ENCODE measurements at places on chromosomes 3 and 15.
A peak's percentile ranks its signal among the peaks of the same experiment; 100 is the strongest.

GRCh38 chr3:60759439-60759838 lies 491.8 kb downstream of the FHIT start:
- no peak for DNase-seq

DNA sequence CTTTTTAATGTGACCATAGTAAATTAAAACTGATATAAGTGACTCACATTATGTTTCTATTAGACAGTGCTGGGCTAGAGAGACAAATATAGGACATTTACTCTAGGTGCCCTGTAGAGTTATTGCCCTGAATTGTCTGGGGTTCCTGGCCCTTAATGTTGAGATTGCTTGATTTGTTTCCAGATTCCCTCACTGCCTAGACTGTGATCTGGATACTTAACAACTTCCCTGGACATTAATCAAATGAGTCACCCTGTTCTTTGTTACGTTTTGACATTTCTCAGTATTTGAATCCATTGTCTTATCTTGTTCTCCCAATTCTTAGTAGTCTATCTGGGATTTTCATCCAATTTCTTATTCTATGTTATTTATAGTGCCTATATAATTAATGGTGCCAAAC lies 65.8 kb downstream of the DTWD1 start:
- DNase-seq, result no peak

- no peak for DNase-seq
These were observed 204.3 kb downstream of the SOX2 start for GRCh38 chr3:181916013-181916412.

DNA sequence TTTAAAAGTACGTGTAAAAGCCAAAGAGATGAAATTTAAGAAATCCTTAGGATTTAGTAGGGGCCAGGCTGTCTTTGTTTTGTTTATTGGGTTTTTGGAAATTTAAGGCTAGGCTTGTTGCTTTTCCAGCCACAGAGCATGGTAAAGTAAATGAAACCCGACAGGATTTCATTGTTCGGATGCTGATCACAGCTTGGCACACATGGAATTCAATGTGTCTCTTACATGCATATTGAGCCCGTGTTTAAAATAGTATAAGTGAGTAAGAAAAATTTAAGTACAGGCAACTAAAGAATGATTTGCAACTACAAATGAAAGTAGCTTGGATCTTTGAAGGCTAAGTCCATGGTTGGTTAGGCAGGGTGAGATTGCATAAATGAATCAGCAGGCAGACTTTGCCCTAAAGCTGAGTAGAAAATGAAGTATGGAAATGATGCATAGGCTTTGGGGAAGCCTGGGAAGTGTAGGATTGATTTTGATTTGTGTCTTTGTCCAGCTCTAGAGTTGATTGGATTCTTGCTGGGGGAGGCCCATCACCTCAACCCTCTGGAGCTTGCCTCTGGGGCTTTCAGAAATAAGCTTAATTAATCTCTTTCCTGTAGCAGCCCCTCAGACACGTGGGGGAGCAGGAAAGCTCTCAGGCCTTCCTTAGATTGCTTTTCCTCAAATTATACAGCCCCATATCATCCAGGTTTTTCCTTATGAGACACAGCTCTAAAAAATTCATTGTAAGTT lies 68.2 kb upstream of the ADAMTSL3 start:
- no peak for DNase-seq

GRCh38 chr3:128544190-128544589 lies 51.2 kb upstream of the GATA2 start:
- no peak for DNase-seq

DNA sequence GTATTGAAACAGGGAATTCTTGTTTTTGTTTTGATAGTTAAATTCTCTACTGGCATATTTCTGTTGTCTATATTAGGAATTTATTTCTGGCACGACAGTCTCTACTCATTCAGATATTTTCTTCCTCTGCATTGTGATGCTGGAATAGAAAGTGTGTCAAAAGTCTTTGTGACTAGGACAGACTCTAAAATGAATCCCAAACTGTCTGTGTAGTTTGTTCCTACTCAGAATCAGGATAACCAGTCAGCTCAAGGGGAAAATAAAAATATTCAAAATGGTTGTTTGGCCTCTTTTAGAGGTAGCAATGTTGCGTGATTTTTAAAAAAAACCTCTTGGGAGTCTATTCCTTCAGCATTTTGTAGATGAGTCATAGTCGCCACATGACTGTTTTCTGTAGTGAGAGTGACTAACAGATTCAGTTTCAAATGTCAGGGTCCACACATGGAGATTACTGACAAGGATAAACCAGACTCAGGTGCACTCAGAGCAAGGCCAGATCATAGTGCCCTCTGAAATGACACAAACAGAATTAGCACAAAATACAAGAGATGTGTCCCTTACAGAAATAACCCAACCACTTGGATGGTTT lies 13.1 kb downstream of the SLC7A14 start:
- peak; percentile 32 for DNase-seq

DNA sequence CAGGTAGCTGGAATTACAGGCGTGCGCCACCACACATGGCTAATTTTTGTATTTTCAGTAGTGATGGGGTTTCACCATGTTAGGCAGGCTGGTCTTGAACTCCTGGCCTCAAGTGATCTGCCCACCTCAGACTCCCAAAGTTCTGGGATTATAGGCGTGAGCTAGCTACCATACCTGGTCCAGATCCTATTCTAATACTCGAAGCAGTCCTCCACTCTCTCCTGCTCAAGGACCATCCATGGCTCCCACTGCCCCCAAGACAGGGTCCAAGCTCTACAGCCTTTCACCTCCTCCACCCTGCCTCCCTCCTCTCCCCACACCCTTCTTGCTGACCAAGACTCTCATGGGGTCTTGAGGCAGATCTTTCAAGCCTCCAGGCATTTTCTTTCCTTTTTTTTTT lies 12.6 kb upstream of the GRIP2 start:
- no peak for DNase-seq

- no peak for DNase-seq
These were observed 231.9 kb upstream of the TBC1D5 start for GRCh38 chr3:17974206-17974841.

DNA sequence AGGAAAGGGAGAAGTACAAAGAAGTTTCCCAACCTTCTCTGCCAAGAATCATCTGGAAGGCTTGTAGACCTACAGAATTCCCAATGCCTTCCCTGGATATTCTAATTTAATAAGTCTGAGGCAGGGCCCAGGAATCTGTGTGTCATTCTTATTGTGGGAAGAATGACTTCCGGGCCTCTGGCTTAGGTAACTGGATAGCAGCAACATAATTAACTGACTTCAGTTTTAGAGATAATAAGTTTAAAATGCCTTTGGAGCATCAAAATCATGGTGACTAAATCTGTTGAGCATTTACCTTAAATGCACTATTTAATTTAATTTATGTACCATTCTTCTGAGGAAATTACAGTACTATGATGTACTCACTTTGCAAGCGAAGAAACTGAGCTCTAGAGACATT lies 44.3 kb upstream of the TM4SF1 start:
- no peak for DNase-seq

DNA sequence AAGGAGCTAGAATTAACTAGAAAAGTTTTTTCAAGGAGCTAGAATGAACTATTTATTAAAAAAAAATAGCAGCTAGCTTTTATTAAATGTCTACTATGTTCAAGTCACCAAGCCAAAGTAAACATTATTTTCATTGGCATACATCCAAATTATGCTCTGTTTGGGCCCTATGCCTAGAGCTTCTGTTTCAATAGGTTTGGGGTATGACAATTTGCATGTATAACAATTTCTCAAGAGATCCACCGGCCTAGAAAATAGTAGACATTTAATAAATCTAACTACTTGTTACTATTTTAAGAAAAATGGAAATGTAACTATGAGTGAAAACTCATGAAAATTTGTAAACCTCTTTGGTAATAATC lies 8.0 kb downstream of the GABRR3 start:
- DNase-seq, result no peak

GRCh38 chr15:78762985-78763795 lies 48.1 kb downstream of the ADAMTS7 start:
- no peak for DNase-seq

DNA sequence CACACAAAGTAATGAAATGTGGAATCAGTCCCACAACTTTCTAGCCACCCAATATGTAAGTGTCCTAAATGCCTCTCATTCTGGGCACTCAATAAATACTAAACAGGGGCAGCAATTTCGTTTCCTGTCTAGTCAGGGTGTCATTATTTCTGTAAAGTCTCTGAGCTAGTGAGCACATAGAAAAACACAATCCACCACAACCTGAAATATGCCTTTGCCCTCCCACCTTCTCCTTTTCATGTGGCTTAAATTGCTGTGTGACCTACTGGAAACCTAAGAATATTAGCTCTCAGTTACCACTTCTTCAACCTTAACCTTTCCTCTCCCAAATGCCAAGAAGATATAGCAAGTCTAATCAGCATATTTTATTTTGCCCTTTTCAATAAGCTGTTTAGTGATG lies 456.3 kb upstream of the KCNMB2 start:
- no peak for DNase-seq

DNA sequence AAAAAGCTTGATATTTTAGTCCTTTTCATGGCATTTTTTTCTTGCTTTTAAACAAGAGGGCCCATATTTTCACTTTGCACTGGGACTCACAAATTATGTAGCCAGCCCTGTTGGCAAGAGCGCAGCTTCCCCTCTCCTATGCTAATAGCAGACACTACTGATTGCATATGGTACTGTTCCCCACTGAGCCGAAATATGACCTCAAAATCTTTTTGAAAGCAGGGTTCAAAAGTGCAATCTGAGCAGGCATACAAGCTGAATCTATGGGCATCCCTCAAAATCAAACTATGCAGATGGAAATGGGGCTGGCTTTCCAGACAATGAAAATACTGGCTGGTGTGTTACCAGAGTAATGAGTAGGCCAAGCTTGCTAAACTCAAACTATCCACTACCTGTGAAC lies 225.2 kb upstream of the SETMAR start:
- no peak for DNase-seq

- no peak for DNase-seq
These were observed 4.8 kb downstream of the GNB4 start for GRCh38 chr3:179446501-179446900.

GRCh38 chr15:34147371-34148140 lies 45.7 kb downstream of the PGBD4 start:
- DNase-seq, result no peak

GRCh38 chr3:159126261-159127020 lies 324.6 kb downstream of the MFSD1 start:
- DNase-seq, result no peak

DNA sequence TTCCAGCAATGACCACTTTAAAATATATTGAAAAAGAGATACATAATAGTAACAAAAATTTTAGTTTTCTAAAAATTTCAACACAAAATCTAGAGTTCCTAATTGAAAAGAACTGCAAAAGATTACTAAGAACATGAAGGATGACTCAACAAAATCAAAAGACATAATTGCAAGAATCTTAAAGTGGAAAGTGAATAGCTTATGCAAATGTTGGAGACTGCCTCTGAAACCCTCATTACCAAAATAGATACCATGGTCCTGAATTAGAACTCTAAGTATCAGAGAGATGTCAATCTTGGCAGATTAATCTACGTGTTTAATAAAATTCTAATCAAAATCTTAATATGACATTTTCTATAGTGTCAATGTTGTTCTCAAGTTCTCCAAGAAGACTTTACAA lies 60.7 kb upstream of the SGO1 start:
- no peak for DNase-seq

DNA sequence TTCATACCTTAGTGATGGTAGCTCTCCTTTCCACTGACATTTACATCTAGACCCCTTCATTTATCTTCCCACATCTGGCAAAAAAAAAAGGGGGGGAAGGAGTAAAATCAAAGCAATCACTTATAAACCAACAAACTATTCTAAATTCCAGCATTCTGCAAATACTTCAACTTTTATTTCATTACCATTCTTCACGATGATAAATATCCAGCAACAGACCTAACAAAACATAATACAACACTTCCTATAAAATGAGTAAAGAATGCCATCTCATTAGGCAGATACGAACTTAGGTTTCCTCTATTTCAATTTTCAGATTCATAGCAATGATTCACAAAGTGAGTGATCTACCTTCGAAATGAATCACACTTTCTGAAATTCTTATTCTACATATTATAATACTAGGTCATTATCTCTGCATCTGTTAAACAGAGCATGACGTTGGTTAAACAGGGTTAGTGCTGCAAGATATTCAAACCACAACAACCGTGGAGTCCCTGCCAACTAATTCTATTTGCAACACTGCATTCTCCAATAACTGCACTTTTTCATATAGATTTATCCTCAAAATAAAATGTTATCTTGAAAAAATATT lies at the start of gene LRRFIP2:
Gene LRRFIP2 (minus strand): TSS at position 51 of the 595 bp plus-strand sequence. CDS start 25,599 bp downstream, outside the sequence.
- DNase-seq, result peak; percentile 42

DNA sequence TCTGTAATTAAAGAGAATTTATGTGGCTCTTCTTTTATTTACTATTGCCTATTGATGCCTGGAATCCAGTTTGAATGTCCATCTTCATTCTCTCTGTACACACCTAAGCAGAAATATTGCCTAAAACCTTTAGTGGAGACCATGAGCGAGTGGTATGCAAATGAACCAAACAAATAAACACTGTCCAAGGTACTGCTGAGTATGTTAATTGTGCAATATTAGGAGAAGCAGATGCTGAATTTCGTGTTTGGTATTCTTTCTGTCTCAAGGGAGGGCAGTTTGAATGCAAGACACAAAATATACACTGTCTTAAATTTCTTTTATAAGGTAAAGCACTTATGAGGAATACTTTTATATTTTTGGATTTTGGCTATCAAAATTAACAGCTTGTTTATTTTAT lies 440.9 kb downstream of the RBMS3 start:
- no peak for DNase-seq

- DNase-seq, result no peak
These were observed 3.6 kb upstream of the DAZL start for GRCh38 chr3:16608816-16609215.

- no peak for DNase-seq
These were observed 104.6 kb upstream of the ADAMTS9 start for GRCh38 chr3:64792445-64792844.

DNA sequence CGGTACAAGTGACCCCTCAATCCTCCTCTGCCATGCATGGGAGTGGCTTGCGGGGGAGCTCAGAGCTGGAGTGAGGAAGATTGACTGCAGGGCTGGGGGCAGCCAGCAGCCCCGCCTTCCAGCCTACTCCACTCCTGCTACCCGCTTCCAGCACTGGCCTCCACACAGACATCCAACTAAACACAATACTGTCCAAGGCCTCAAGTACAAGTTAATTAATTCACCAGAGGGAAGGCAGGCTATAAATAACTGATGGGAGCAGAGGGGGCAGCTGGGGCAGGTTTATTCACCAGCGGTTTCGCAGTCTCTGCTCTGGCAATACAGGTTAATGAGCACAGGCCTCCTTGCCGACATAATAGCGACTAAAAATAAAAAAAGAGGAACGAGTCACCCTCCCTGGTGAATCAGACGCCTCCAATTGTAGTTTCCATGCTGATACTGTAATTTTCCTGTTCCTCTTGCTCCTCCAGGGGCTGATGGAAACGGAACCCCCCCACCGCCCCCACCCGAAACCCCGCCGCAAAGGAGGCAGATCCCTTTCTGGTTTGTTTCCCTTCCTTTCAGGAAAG lies 166.4 kb upstream of the TLE3 start:
- no peak for DNase-seq

GRCh38 chr15:37791693-37792092 lies 142.7 kb upstream of the TMCO5A start:
- DNase-seq, result no peak

- no peak for DNase-seq
These were observed 5.7 kb downstream of the RAD54L2 start for GRCh38 chr3:51544011-51544775.

- DNase-seq, result no peak
These were observed 26.8 kb downstream of the RHCG start for GRCh38 chr15:89469426-89470096.

- DNase-seq, result no peak
These were observed 5.5 kb upstream of the IL20RB start for GRCh38 chr3:136952292-136952691.

Data from activated CD4-positive, alpha-beta T cell treated with anti-CD3 and anti-CD28 coated beads for 36 hours (primary cell).